ENCODE measurements at places on chromosomes 5 and 9.
A peak's percentile ranks its signal among the peaks of the same experiment; 100 is the strongest.

- peak; percentile 40 for DNase-seq
Measured at GRCh38 chr5:156326718-156327259, at the start of gene SGCD. SGCD (plus strand) TSS chr5:156327164.

DNA sequence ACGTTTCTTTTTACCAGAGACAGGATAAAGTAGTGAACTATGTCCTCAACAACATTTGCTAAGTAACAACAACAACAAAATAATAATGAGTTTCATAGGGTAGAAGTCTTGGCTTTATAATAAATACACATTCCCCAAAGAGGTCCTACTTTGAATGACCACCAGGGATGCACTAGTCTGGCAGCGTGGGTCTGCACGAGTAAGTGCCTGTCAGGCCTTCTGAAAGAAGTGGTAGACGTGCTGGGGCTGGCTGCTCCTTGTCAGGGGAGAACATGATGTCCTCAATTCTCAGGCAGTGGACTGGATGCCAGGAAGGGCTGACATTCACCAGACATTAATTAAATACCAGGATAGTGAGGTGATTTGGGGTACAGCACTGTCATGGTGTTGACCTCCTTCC lies 331.1 kb downstream of the TMEM38B start:
- DNase-seq = no peak

DNA sequence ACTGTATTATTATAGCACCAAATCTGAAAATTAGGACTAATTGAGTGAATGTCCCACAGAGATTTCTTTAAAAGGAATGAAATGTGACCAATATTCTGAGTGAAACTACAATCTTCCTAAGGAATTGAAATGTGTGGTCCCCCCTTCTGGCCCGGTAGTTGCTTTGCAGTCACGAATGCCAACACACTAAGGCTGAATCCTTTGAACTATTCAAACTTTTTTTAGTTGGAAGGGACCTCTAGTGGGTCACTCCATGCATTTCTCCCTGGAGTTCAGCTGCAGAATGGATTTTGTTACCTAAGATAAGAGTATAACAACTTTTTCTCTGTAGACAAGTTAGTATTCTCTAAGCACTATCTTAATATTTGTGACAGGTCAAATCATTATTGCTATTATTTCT lies 2.8 kb downstream of the CDH6 start:
- DNase-seq = no peak

GRCh38 chr5:38845526-38846378 lies at the start of gene OSMR:
OSMR (plus strand) TSS chr5:38846012; CDS start chr5:38869045, 23,033 bp downstream.
- peak; percentile 95 for DNase-seq

DNA sequence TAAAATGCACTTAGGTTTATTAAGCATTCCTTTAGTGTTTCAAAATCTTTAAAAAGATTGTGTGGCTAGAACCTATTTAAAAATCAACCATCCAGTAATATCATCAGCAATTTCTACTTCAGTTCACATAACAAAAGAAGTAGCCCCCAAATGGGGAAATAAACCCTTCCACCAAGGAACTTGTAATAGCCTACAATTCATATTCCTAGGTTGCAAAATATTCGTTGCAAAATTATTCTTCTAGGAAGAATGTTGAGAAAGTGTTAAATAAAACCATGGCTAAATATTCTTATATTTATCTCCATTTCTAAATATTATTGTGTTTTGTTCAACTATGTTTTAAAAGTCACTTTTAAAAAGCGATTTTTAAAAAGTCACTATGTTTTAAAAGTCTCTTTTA lies 177.9 kb upstream of the PRLR start:
- DNase-seq = no peak

- no peak for DNase-seq
Measured at GRCh38 chr5:6856653-6857052, 143.4 kb downstream of the TENT4A start.

DNA sequence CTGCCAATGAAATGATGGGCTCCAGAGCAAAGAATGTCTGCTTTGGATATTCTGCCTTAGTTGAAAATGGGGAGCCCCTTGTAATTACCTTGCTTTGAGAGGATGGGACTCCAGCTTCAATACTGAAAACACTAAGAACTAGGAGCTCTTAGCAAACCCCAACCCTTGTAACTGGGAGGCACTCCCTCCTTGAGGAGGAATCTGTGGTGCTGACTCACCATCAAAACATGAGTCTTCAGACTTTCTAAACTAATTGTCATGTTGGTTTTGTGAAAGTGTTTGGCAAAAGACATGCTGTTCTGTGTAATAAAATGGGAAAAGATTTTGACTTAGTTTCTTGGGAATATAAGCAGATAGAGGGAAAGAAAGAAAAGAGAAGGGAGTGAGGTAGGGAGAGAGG lies 91.9 kb upstream of the PTPRD start:
- no peak for DNase-seq

GRCh38 chr5:79133657-79134451 lies 22.2 kb downstream of the BHMT start:
- peak; percentile 83 for DNase-seq

GRCh38 chr5:90386099-90386710 lies 23.4 kb downstream of the CETN3 start:
- no peak for DNase-seq

- DNase-seq = no peak
Measured at GRCh38 chr5:169763376-169764017, 126.4 kb downstream of the DOCK2 start.

DNA sequence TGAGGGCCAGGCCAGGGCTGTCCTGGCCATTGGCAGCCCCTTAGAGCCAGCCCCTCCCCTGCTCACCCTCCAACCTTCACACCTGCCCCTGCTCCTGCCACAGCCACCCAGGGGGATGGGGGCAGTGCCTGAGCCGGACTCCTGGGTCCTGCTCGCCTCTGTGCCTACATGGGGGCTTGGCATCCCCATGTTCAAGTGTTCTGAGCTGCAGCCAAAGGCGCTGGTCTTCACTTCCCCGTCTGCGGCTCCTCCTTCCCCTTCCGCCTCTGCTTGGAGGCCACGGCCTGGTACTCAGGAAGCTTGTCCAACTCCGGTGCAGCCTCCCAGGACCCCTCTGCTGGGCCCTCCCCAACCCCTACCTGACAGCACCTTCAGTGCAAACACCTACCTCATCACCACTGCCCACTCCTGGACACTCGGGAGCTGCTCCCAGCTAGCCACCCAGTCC lies 2.3 kb upstream of the DNLZ start:
- DNase-seq = no peak

- no peak for DNase-seq
Measured at GRCh38 chr9:38342532-38342931, 50.0 kb upstream of the ALDH1B1 start.

GRCh38 chr5:109697339-109697738 lies 7.6 kb downstream of the MAN2A1 start:
- no peak for DNase-seq

GRCh38 chr9:133347515-133347984 lies 381 bp downstream of the MED22 start:
- DNase-seq = peak; percentile 45

GRCh38 chr9:111691672-111692329 lies 30.4 kb downstream of the GNG10 start:
- peak; percentile 16 for DNase-seq

DNA sequence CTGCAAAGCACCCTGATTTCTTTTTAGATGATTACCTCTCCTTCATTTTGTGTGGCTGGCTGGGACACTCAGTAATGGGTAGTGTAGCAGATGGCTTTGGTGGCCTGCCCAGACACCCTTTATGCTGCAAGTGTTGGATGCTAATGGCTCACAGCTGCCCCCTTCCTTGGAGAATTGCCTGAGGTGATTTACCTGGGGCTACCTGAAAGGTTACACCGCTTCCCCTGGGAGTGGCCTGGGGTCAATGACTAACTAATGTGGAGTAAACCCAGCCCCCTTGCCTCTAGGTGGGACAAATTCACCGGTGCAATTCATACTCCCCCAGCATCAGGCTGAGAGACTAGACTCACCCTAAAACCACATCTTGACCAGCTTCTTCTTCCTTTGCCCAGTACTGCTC lies 23.5 kb upstream of the HAND1 start:
- DNase-seq = no peak

- DNase-seq = no peak
Measured at GRCh38 chr5:151739395-151739794, 19.0 kb downstream of the ATOX1 start.

DNA sequence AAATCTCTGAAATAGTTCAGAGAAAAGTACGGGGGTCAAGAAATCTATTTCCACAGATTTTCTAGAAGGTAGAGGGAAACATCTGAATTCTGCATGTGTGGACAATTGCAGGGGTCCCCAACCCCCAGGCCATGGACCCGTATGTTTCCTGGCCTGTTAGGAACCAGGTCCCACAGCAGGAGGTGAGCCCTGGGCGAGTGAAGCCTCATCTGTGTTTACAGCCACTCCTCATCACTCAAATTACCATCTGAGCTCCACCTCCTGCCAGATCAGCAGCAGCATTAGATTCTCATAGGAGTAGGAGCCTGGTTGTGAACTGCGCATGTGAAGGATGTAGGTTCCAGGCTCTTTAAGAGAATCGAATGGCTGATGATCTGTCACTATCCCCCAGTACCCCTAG lies 200.5 kb upstream of the EDIL3 start:
- DNase-seq = no peak

GRCh38 chr5:105573575-105573974 lies 2011.0 kb upstream of the NUDT12 start:
- DNase-seq = no peak

GRCh38 chr9:5899292-5899691 lies 8.6 kb downstream of the MLANA start:
- DNase-seq = no peak

GRCh38 chr9:33379666-33380389 lies 22.5 kb downstream of the AQP7 start:
- DNase-seq = no peak

GRCh38 chr9:131370638-131371037 lies 23.2 kb upstream of the PRRC2B start:
- no peak for DNase-seq

DNA sequence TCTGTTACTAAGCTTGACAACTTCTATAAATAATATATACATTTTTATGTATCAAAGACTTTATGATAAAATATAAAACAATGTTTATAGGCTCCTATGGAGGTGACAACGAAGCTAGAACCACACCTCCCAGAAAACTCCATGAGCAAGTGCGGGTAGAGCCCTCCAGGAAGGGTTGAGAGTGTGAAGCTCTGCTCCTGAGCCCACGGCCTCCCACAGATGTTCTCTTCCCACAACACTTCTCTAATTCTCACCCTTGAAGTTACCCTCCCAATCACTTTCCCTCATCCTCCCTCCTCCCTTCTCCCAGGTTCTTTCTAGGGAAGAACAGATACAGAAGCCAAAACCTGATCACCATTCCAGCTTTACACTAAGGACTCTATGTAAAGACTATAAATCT lies 427.6 kb downstream of the SPOCK1 start:
- no peak for DNase-seq

DNA sequence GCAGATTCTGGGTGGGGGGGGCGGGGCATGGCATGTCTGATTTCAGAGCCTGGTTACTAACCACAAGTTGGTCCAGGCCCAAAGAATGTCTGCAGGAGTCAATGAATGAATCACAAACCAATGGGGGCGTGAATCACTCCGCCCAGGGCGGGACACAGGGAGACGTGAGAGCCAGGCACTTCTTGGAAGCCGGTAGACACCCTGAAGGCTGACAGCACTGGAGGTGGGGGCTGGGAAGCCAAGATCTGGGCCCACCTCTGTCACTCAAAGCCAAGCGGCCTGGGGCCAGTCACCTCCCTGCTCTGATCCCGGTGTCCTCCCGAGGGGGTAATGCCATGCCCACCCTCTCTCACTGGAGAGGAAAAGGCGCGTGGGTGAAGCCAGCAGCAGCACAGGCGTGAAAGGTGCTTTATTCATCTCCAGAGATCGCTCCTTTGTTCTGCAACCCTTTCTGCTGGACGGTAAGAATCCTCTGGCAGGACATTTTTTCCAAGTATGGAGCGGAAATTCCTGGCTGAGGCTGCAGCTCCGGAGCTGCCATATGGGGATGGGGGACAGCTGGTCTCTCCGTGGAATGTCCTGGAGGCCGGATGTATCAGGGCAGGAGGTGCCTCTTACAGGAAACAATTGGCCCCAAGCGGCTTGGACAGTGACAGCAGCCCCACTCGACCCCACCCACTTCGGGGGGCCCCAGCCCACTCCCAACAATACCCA lies 85.0 kb downstream of the STK10 start:
- DNase-seq = peak; percentile 71

DNA sequence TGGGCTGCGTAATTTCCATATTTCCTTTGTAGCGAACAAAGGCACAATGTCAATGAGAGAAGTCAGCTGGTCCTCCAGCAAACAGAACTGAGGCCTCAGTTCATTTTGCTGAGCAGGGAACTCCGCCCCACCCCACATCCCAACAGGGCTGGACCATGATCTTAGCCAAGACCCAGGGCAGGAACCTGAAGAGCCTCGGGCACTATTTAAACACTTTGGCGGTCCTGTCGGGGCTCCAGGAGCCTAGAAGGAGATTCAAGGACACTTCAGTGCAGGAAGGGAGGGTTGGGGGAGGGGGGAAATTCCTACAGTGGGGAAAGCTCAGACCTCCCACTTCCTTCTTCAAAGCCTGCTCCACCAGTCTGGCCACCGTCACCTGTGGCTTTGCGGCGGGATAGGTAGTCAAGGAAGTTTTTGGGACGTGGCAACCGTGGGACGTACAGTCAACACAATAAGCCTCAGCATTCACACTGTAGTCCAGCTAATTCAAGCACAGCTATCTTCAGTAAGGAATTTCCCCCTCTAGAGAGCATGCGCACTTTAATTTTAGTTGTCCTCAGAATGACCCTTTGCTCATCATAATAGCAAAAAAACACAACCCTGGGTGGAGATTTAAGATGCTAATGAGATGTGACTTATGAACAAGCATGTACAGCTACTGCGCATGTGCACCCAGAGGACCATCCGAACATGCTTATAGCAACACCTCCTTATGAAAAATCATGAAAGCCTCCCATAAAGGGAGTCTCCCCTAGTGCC lies 30.9 kb downstream of the S1PR3 start:
- no peak for DNase-seq

DNA sequence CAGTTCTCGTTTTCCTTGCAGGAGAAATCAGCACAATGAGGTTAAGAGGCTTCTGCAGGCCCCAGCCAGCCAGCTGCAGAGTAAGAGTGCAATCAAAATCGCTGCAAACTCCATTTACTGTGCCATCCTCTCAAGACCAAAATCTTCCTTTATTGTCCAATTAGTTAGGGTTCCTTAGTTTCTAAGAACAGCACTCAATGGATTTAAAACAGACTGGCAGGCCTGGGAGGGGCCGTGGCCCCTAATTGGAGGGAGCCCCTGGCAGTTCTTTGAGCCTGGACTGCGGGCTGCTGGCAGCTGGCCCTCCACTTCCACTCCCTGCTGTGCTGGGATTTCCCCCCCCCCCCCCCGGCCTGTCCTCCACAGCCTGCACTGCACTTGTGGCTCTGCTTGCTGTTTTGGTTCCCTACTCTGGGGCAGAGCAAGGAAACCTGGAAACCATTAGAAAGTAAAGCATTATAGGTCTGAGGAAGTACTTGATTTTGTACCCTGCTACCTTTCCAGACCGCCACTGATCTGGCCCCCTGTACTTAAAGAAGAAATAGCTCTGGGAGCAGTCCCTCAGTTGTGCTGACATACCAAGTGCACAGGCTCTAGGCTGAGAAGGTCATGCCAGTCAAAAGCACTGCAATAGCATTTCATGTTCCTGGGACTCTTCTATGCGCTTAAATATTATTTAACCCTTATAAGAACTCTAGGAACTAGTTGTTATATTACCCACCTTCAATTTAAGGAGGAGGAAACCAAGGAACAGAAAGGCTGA lies 129.0 kb downstream of the APBA1 start:
- no peak for DNase-seq

- no peak for DNase-seq
Measured at GRCh38 chr5:127924606-127925005, 159.0 kb upstream of the SLC12A2 start.

GRCh38 chr5:131393498-131393968 lies 129.7 kb downstream of the CDC42SE2 start:
- no peak for DNase-seq

GRCh38 chr5:181243564-181244343 lies at the start of gene RACK1:
RACK1 (minus strand) TSS chr5:181243906; CDS start chr5:181243800, 106 bp downstream.
- peak; percentile 83 for DNase-seq
